ENCODE measurements at places on chromosomes 11 and 22.

DNA sequence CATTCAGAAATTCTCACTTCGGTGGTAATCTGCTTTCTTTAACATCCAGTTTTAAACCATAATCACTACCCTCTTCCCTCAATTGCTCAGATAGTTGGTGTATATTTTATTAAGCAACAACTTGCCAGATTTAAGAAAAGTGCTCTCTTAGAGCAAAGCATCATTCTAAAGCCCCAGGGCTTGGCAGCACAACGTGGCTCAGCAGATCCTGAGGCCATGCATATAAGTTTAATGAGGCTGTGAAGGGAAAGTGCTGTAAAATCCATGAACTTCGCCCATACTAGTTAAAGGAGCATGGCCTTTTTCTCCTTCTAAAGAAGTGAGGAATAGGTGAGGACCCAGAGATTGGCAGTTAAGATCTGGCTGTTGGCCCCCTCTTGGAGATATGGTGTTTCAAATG is 482.3 kb upstream of the CCDC90B start:
- no peak for DNase-seq

DNA sequence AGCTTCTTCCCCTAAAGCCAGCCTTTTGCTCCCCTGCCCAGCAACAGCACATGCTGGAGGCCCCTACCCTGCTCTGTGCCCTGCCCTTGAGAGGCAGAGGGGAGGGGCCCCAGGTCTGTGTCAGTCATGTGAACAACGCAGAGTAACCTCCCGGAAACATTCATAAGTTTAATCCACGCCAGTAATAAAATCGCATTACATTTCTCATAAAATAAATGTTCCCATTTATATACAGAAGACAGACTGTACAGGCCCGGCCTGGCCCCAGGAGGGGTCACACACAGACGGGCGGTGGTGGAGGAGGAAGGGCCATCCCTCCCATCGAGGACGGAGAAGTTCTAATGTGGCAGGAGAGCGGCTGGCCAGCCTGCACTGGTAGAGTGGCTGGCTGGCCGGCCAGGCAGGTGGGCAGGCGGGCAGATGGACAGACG is 39.5 kb downstream of the LMO1 start:
- no peak for DNase-seq

GRCh38 chr22:45150139-45150538 is 13.6 kb upstream of the NUP50 start:
- no peak for DNase-seq

DNA sequence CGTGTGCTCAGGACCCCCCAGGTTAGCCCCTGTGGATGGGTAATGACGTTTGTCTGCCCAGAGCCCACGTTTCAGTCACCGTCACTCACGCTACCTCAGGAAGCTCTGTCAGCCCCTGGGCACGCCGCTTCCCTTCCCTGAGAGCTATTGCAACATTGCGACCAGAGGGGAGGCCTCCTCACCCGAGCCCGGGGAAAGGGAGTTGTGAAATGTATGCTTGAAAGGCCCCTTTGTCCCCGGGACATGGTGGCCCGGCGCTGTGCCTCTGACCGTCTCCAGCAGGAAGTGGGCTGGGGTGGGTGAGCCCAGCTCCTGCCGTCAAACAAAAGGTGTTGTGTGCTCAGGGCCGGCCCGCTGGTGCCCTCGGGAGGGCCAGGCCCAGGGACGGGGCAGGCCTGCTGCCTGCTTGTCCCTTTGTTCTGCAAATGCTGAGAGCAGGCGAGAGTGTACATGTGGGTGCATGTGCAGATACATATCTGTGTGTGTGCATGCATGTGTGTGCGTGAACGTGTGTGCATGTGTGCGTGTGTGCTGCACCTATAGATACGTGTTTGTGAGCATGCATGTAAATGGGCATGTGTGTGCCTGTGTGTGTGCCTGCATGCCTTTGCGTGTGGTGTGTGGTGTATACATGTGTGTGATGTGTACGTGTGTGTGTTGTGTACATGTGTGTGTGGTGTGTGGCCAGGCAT is 1125.0 kb downstream of the BRD1 start:
- no peak for DNase-seq

- DNase-seq: no peak
These were observed 9.3 kb downstream of the SLC37A2 start for GRCh38 chr11:125072218-125072960.

- no peak for DNase-seq
These were observed 74.6 kb downstream of the ADM start for GRCh38 chr11:10379426-10379825.

GRCh38 chr11:3161720-3162409 is 3.2 kb downstream of the OSBPL5 start:
- no peak for DNase-seq

GRCh38 chr11:128349650-128350299 is 237.6 kb downstream of the ETS1 start:
- no peak for DNase-seq

DNA sequence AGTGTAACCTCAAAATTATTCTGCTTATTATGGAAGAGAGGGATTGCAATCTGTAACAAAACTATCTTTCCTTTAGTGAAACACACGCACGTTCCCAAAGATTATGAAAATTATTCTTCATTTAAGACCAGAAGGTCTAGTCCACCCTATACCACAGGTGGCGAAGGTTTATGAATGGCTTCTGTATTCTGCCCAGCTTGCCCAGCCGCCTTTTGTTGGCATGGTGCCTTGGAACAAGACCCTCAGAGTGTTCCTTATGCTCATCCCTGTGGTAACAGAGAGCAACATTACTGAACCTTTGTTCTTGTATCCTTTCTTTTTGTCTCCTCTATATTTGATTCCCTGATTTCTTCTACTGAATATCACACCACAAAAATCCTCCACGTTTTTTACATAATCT is 116.4 kb downstream of the FAR1 start:
- DNase-seq: no peak

DNA sequence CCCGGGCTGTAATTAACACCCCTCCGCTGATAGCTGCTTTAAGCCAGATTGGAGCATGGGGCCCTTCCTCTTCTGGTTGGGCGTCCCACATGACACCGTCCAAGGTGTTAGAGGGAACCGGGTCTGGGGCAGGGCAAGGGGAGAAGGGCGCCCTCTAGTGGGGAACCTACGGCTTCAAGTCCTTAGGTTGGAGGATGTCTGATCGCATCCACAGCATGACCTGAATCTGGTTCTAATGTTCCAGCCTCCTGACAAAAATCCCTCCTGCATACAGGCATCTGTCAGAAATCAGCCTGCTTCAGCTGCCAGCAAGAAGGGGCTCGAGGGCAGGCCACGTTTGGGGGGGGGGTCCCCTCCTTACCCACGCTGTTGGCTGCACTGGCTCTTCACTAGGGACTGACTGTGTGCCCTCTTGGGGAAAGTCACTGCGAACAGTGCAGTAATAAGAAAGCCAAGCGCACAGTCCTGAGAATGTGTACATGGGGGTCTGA is 94.2 kb upstream of the TBCEL start:
- DNase-seq: peak; percentile 59

DNA sequence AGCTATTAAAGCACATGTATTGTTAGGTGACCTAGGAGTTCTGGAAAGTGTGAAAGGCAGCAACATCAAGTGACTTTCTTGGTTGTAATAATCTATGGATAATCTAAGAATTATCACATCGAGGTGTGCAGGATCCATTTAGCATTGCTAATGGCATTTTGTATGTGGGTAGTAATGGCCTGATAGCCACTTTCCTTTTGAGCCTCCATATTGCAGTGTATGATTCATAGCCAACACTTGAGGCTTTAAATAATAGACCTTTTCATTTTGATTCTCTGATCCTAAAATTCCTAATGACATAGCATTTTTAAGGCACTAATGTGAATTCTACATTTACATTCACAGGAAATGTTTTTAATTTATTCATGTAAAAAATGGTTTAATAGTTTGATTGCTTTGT is 759.4 kb downstream of the NELL1 start:
- DNase-seq: no peak

DNA sequence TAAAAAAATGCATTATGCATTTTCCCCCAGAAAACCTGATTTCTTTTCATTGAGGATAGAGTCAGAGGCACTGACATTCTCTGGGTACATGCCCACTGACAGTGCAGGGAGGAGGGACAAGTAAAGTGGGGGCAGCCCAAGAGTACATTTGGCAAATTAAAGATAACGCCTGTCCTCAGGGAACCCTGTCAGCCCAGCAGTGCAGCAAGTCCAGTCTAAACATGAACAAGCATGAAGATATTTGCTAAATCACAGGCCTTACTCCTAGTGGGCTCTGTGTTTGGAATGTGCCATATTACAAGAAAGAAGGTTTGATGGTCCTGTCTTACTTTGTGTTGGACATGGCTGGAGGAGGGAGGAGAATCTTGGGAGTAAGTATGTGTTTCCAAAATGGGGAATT is 37.9 kb downstream of the AMOTL1 start:
- DNase-seq: no peak

All from activated CD4-positive, alpha-beta T cell treated with anti-CD3 and anti-CD28 coated beads, Interleukin-2, Interleukin-6, amounts not matched to agents 100 ng/mL and 50 ng/mL, durations not matched to agents 16 hours and 8 hours (primary cell).